ENCODE measurements at places on chromosomes 12 and 14.

DNA sequence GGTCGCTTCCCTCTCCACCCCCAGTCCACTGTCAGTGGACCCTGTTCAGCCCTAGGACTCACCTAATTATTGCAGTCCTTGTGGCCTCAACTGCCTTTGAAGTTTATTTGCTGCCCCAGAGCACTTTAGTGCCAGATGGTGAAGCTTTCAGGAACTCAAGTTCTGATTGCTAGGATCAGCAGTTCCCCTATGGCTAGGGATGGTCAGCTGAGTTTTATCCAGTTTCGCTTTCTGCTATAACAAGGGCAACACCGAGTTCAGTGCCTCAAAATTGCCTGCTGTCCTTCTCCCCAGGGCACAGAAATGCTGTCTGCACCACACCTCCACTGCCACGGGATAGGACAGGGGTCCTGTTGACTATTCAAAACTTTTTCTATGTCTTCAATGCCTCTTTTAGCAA is 295.0 kb downstream of the GPHN start:
- no peak for DNase-seq

DNA sequence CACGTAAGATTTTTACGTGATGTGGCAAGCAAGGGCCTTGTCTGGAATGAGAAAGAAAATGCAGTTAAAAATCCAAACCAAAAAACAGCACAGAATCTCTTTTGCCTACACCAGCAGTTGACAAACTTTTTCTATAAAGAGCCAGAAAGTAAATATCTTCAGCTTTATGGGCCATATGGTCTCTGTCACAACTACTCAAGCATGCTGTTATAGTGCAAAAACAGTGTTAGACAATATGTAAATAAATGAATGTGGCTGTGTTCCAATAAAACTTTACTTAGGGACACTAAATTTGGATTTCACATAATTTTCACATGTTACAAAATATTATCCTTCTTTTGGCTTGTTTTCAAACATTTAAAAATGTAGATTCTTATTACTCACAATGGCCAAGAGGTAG is 6.2 kb upstream of the ELK3 start:
- DNase-seq = no peak

DNA sequence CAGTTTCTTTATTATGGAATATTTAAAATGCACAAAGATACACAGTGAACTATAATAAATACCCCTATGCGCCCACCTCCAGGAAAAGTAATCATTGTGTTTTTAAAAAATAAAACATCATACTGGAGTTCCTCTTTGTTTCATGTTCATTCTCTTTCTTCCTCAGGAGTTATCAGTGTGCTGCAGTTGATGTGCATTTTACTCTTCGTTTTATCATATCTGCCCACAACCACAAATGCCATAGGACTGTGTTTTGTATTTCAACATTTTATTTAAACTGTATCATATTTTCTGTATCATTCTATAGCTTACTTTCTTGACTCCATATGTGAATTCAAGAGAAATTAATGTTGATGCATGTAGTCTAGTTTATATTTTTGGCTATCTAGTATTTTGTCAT is 53.9 kb downstream of the TSHR start:
- no peak for DNase-seq

DNA sequence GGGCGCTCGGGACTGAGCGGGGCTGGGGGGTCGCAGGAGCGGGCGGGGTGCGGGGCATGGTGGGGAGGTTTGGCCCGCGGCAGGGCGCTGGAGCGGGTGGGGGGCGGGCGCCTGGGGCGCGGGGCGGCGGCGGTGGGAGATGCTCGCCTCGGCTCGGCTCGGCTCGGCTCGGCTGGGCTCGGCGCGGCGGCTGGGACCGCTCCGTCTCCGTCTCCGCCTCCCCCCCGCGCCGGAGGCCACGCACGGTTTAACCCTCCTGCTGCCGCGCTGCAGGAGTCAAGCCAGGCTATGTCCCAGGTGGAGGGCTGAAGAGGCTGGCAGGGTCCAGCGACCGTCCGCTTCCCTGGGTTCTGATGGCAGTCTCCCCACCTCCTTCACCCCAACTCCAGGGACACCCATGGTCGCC is at the start of gene PIANP:
Gene PIANP, minus strand, starts transcription at position 170 of the 406 bp plus-strand sequence. CDS start 2,754 bp downstream, outside the sequence.
- no peak for DNase-seq

DNA sequence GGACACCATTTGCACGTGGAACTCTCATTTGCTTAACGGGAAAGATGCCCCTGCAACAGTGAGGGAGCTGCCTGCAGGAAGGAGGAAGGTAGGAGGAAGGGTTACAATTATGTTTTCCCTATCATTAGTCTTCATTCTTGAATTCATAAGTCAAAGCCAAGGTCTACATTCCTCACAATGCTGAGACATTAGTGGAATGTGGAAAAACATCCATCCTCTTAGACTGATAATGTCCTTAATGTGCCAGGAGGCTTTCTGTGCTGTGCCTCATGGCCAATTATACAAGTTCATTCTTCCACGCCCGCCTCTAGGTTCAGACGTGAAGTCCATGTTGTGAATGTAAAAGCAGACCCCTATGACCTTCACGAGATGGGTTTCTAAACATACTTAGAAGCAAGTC is 1212.4 kb upstream of the TMEM132C start:
- DNase-seq = no peak

DNA sequence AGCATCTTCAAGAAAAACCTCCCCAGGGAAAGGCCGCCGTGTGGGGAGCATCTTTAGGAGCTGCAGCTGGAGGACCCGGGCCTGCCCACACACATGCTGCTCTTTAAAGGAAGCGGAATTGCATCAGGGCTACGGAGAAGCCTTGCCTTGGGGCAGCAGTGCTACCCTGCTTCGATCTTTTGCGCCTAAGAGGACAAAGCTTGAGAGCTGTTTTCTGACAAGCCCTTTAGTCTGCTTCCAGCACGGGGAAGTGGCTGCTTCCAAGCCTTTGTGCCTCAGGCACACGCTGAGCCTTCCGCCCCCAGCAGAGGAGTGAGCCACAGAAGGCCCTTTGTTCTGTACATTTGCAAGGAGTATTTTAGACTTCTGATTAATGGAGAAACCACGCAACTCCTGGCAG is 31.5 kb downstream of the COA8 start:
- DNase-seq = no peak

DNA sequence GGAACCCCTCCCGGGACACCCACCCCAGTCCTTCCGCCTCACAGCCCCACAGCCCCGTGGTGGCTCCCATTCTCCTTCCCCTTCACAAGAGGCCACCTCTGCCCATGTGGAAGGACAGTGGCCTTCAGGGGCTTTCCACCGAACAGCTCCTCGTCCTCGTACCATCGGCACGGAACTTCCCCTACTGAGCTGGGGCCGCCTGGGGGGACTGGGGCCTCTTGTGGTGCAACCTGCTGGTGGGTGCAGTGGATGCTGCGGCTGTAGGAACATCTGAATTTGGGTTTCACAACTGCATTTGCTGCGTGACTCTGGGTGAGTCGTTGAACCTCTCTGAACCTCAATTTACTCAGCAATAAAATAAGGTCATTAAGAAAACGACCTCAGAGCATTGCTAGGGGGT is 50.9 kb downstream of the RFLNA start:
- no peak for DNase-seq

DNA sequence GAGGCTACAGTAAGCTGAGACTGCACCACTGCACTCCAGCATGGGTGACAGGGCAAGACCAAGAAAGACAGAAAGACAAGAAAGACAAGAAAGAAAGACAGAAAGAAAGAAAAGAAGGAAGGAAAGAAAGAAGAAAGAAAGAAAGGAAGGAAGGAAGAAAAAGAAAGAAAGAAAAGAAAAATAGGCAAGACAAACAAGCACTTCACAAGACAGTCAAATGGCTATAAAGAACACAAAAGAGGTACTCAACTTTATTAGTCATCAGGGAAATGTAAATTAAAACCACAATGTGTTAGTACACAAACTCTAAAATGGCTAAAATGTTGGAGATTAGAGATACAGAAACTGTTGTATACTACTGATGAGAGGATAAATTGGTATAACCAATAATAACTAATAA is 6.6 kb downstream of the ATXN3 start:
- DNase-seq = no peak

DNA sequence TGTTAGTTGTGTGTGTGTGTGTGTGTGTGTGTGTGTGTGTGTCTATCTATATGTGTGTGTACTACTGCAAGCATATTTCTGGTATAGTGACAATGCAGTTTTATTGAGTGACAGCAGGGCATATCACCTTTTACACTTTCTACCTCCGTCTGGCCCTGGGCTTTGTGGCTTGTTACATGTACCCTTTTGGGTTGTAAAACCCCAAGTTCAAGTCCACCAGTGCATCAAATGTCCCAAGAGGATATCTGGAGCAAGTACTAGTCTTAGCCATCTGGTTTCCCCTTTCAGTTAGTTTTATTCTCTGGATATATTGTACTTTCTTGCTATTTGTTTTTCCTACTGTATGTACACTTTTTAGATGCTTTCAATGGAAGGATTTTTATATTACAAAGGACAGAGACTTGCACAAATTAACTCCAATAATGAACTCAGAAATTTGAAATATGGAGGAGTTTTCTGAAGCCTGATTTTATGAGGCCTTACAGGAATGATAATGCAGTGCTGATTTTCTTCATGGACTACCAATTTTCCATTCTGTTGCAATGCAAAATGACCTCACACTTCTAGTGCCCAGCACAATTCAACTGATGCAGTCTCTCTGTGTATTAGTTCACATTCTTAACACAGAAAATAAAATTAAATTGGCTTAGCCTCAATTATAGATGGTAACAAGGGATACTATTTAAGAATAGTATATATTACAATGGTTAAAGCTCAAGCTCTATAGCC is 29.1 kb downstream of the SLC16A7 start:
- DNase-seq = no peak

- DNase-seq = no peak
Measured at GRCh38 chr12:72081777-72082176, 143.1 kb downstream of the TPH2 start.

DNA sequence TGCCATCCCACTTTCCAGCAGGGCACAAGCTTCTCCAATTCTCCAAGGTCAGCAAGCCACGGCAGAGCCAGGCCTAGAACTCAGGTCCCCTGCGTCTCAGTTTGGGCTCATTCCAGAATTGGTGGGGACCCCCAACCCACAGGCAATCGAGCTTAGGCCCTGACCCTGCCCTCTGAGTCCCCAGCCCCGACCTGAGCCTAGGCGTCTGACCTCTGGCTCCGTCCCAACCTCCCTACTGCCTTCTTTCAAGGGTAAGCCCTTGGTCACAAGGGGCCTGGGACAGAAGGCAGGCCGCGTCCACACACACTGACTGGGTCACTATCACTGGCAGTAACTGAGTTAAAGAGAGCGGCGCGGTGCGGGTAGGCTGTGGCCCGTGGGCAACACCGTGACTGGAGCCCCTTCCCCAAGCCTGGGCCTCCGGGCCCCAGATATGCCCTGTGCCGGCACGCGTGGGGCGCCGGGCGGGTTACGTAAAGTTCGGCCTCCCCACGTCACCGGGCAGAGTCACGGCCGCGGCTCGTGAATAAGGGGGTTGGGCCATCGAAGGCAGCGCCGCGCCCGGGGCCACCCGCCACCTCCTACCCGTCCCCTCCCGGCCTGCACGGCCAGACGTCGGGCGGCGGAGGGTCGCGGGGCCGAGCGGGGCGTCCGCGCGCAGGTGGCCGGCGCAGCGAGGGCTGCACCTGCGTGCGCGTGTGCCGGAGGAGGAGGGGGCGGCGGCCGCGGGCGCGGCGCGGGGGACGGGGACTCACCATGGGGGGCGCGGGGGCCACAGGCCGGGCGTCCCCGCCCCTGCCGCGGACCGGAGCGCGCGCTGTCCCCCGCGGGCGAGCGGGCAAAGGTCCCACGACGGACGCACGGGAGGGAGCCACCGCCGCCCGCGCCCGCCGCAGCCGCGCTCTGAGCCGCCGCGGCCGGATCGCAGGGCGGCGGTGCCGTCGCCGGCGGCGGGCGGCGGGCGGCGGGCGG is 516 bp downstream of the ANKRD9 start:
- no peak for DNase-seq

DNA sequence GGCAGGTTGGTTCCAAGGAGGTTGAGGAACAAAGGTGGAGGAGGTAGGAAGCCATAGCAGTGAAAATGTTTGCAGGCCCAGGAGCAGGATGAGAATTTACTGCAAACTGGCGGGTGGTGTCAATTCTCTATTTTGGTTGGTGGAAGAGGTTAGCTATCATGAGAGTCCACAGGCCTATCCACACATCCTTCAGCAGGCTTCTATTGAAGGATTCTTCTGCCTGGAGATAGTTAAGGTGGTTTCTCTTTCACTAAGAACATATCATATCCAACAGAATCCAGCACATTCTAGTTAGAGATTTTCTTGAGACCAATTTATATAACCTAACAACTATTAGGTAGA is 68.9 kb upstream of the DYRK2 start:
- DNase-seq = no peak

GRCh38 chr12:122148657-122149056 is 25.4 kb downstream of the IL31 start:
- no peak for DNase-seq

DNA sequence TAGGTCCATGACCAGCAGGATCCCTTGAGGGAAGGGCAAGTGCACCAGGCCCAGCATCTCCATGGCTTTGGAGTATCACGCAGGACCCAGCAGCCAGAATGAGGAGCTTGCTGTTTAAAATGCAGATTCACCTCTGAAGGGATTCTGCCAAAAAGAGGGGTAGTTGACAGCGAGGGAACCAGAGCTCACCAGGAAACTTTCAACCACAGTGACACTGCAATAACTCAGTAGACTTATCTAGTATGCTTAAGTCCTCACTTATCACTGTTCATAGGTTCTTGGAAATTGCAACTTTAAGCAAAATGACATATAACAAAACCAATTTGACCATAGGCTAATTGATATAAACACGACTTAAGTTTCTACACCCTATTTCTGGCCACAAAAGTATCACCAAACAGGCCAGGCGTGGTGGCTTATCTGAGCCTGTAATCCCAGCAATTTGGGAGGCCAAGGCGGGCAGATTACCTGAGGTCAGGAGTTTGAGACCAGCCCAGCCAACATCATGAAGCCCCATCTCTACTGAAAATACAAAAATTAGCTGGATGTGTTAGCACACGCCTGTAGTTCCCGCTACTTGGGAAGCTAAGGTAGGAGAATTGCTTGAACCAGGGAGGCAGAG is 21.4 kb upstream of the CKAP4 start:
- DNase-seq = no peak

DNA sequence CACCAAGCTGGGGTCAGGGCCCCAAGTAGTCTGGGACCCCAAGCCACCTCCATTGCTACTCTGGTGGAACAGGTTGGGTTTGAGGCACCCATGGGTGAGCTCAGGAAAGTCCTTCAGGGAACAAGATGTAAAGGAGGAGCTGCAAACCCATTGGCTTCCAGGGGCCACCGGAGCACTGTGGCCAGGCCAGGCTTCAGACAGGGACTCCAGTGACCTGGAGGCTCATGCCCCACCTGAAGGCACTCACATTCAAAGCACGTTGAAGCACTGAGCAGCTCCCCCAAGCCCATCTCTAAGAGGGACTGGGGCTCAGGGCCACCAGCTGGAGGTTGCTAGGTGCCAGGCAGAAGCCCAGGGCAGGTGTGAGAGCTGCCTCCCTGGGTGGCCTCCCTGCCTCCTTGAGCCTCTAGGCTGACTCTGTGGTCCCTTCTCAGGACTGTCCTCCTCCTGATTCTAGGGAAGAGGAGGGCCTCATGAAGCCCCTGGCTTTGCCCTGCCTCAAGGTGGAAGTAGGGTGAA is 49.1 kb downstream of the FAM222A start:
- no peak for DNase-seq

- DNase-seq = no peak
Measured at GRCh38 chr12:57128519-57129247, 400 bp downstream of the LRP1 start.

- no peak for DNase-seq
Measured at GRCh38 chr14:80942191-80942600, 658 bp upstream of the CEP128 start.

- peak; percentile 79 for DNase-seq
Measured at GRCh38 chr12:94149119-94149780, 873 bp downstream of the PLXNC1 start.

- DNase-seq = no peak
Measured at GRCh38 chr12:90682398-90682797, 272.6 kb downstream of the CCER1 start.
